ENCODE measurements at places on chromosomes 6 and 20.

- no peak for DNase-seq
Measured at GRCh38 chr6:151589667-151590066, 95.8 kb downstream of the CCDC170 start.

DNA sequence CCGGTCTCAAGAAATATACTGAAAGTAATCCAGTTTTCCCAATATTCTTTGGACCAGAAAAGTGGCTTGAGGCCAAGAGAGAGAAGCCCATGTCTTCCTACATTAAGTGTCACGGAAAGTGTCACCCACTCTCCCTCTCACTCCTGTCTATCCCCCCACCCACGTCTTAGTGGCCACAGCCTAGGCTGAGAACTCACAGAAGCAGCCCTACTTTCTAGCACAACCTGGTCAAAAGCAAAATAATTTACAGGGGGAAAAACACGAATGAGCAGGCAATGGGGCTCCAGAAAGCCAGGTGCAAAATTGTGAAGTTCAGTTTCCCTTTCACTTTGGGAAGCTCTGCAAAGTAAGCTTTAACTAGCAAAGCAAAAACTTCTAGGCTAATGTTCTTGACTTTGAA, 118.0 kb downstream of the OPRM1 start:
- DNase-seq: no peak

DNA sequence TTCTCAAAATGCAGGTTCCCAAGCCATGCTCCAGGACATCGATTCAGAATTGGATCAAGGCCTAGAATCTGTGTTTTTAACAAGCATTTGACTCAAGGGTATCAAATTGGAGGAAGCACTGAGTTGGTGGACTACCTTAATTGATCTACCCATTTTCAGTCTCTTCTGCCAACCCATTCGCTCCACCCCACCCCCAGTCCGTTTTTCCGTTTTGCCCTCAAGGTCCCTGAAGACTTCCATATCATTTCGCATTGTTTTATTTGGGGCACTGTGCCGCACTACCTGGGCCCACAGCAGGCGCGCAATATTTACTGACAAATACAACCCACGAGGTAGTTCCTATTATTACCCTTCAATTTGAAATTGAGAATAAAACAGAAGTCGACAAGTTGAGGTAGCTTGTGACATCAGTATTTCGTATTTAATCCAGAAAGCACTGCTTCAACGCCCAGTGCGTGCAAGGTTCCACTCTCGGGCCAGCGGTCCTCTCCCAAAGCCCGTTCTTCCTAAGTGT, 557 bp upstream of the DHX35 start:
- peak; percentile 62 for DNase-seq

DNA sequence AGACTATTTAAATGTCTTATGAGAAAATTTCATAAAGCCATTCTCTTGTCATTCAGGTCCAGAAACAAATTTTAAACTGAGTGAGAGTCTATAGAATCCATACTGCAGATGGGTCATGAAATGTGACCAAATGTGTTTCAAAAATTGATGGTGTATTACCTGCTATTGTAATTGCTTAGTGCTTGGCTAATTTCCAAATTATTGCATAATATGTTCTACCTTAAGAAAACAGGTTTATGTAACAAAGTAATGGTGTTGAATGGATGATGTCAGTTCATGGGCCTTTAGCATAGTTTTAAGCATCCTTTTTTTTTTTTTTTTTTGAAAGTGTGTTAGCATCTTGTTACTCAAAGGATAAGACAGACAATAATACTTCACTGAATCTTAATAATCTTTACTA, 5.0 kb downstream of the MARCKS start:
- peak; percentile 45 for DNase-seq

DNA sequence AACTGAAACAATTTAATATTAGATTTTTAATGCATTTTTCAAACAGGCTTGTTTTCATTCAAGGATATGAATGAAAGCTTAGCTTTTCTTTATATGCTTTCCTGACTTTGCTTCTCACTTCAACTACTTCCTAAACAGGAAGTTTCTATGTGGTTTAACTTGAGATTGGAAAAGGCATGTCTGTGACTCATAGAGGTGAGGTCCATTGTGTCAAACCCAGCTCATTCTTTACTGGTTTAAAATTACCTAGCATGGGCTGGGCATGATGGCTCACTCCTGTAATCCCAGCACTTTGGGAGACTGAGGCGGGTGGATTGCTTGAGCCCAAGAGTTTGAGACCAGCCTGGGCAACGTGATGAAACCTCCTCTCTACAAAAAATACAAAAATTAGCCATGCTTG, 34.4 kb downstream of the EFHC1 start:
- DNase-seq: peak; percentile 4

Measured in DMS53 (cell line).